ENCODE measurements at places on chromosomes 12 and 14.

GRCh38 chr14:47277703-47278102 is 397.7 kb downstream of the MDGA2 start:
- DNase-seq, result no peak

- DNase-seq, result no peak
Measured at GRCh38 chr14:70919774-70920173, 12.5 kb downstream of the PCNX1 start.

- DNase-seq, result no peak
Measured at GRCh38 chr14:25350021-25350420, 300.1 kb upstream of the STXBP6 start.

GRCh38 chr14:20836668-20837338 is 34.2 kb upstream of the RNASE1 start:
- DNase-seq, result no peak

GRCh38 chr12:78933014-78933413 is 68.4 kb downstream of the SYT1 start:
- no peak for DNase-seq
